Chondrocyte (in vitro differentiated cells): ENCODE measurements at places on chromosomes 2 and 18. TPM values are rescaled to one million over a fixed set of nuclear protein-coding genes. Genes with fewer than 3 reads are reported as not detected.
A peak's percentile ranks its signal among the peaks of the same experiment; 100 is the strongest.

The ERFE gene
- 1.8 to 10.3 TPM (median 9.4 TPM) in 3 replicates for total RNA-seq

DNA sequence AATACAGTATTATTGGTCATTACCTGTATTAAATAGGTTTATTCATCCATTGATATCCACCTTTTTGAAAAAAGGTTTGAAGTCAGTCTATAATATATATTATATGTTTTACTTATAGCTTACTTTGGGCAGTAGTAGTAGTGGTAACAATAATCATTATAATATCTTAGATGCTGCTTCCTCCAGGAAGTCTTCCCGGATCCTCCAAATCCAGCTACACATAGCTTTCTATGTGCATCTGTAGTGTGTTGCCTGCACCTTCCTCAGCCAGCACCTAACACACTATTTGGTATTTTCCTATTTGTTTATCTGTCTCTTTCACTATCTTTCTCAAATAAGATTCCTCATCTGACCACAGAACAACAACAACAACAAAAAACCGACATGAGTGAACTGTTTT is 81.0 kb downstream of the PRKCE start:
- H3K4me3 ChIP-seq: no peak overlapping the region
- no peaks in the 10 kb centered on the region for H3K36me3 ChIP-seq
- H3K27me3 ChIP-seq: no peaks in the 10 kb centered on the region
- no peak for DNase-seq
- H3K27ac ChIP-seq: no peak overlapping the region
- peaks cover 3% of the 10 kb centered on the region for H3K4me1 ChIP-seq

The NEURL3 gene
- not detected in 3 replicates for total RNA-seq

- H3K27me3 ChIP-seq: no peaks in the 10 kb centered on the region
- no peak overlapping the region for H3K27ac ChIP-seq
- peaks cover 4% of the 10 kb centered on the region for H3K4me1 ChIP-seq
- no peak for DNase-seq
These were observed 258.9 kb upstream of the CXCR4 start for GRCh38 chr2:136376798-136377211.

DNA sequence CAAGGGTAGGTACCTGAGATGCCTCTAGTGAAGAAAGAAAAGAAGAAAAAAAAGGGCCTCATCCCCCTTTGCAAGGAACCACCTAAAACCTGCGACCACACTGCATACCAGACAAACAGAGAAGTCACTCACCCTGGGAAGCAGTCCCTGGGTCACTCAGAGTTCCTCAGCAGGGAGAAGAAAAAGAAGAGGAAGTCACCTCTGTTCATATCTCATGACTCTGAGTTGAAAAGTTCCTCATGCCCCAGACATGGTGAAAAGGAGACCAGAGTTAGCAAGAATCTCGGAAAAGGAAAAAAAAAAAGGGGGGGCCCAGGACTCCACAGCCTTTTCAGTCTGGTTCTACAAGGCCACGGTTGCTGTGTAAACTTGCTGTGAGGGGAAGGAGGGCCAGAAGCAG is 478.4 kb upstream of the NRXN1 start:
- H3K27ac ChIP-seq: no peak overlapping the region
- no peak for DNase-seq
- H3K27me3 ChIP-seq: no peaks in the 10 kb centered on the region

DNA sequence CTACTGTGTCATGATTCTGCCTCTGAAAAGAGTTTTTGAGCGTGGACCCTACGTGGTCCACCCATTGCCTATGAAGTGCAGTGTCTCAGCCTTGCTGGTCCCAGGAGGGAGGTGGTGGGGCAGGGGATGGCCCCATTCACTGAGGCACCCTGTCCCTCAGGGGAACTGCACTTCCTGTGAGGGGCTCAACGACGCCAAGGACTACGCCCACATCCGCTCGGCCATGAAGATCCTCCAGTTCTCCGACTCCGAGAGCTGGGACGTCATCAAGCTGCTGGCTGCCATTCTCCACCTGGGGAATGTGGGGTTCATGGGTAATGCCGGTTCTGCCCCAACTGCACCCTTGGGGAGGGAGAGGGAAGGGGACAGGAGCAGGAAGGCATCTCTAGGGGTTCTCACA is 42.5 kb downstream of the MYO7B start:
- H3K4me3 ChIP-seq: no peak overlapping the region
- H3K36me3 ChIP-seq: no peaks in the 10 kb centered on the region
- peaks cover 1% of the 10 kb centered on the region for H3K27me3 ChIP-seq
- peaks cover 31% of the 10 kb centered on the region for H3K4me1 ChIP-seq
- peak; percentile 79 for DNase-seq

DNA sequence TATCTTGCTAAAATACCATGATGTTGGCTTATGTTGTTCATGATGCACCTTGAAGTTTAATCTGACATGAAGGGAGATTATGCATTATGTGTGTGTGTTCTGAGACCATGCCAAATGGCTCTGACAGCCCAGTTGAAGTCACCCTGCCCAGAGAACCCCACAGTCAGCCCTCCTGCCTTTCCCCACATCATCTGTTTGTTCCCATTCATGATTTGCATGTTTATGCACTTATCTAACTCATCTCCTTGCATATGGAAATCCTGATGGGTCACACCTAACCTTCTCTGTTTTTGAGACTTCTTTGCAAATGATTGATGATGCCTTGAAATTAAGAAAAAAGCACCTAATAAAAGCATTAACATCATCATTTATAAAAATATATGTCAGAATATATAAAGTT is 752.2 kb downstream of the GALR1 start:
- no peak overlapping the region for H3K27ac ChIP-seq
- H3K27me3 ChIP-seq: peaks cover 1% of the 10 kb centered on the region
- no peak for DNase-seq
- no peaks in the 10 kb centered on the region for H3K36me3 ChIP-seq
- H3K4me1 ChIP-seq: no peaks in the 10 kb centered on the region

The CTDSP1 gene
- 85.0 to 97.8 TPM (median 95.3 TPM) in 3 replicates for total RNA-seq

The SMCHD1 gene
- 27.3 to 39.8 TPM (median 31.5 TPM) in 3 replicates for total RNA-seq

The CENPA gene
- 2.6 to 6.2 TPM (median 4.6 TPM) in 3 replicates for total RNA-seq

The CAPN14 gene
- total RNA-seq: 0.10 to 0.39 TPM (median 0.15 TPM) in 3 replicates

- no peak for DNase-seq
- no peak overlapping the region for H3K4me3 ChIP-seq
- no peaks in the 10 kb centered on the region for H3K27me3 ChIP-seq
- peaks cover 5% of the 10 kb centered on the region for H3K36me3 ChIP-seq
- H3K4me1 ChIP-seq: no peaks in the 10 kb centered on the region
- no peak overlapping the region for H3K27ac ChIP-seq
These were observed 11.7 kb downstream of the LYPD6B start for GRCh38 chr2:149050188-149050587.
